SW480 (cell line): ENCODE measurements at places on chromosomes 4 and X.

DNA sequence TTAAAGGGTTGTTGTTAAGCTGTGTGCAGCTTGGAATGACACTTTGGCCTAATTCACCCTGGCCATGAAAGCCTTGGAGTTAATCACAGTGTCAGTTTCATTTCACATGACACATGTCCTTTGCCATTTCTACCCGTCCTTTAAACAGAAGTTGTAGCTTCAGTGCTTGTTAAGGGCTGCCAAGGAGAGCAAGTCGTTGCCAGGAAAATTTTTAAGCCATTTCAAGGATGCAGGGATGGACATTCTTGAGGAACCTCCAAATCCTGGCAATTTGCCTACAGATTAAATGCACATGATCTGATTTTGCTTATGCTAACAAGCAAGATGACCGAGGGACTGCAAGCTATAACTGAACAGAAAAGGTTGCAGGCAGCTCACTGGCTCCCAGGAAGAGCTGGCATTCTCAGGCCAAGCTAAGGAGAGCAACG lies 40.5 kb downstream of the SETD7 start:
- no peak for DNase-seq

DNA sequence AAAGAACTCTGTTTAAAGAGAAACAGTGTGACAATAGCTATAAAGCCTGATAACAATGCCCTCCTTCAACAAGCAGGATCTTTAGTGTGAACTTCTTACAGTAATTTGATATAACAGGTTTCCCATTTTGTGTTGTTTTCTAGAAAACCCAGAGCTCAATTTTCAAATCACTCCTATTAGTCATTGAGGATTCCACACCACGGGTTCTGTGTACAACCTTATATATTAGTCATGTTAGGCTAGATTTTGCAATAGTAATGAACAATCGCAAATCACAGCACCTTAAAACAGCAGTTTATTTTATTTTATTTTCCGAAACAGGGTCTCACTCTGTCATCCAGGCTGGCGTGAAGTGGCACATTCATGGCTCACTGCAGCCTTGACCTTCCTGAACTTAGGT lies 1020.9 kb upstream of the INTU start:
- DNase-seq: no peak

DNA sequence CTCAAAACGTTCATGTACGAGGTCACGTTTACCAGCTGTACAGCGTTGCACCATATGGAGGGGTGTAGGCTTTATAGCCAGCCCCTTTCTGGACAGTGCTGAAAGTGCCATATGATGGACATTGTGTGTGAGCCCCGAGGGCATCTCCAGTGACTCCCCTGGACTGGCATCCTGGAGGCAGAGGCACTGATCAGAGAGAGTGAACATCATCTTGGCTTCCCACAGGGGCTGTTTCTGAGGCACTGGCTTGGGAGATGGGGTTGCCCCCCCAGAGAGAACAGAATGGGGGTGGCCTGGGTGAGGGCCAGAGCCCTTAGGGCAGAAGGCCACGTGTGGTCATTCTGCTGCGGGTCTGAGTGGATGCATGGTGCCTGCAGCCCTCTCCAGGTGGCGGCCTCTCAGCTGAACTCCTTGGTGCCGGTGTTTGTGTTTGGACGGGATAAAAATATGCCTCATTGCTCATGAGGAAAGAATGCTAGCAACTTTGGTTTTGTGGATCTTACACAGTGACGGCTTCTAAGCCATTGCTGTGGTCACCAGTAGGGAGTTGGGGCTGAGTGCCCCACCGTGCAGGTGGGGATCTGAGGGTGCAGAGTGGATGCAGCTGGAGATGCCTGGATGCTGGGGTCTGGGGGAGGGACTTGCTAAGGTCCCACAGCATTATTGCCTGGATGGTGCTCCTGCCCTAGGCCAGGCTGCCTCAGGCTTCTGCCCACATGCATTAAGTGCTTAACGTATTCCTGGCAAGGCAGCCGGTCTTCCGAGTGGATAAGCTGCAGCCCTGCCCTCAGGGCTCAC lies 3.4 kb downstream of the WFS1 start:
- DNase-seq: peak; percentile 64

DNA sequence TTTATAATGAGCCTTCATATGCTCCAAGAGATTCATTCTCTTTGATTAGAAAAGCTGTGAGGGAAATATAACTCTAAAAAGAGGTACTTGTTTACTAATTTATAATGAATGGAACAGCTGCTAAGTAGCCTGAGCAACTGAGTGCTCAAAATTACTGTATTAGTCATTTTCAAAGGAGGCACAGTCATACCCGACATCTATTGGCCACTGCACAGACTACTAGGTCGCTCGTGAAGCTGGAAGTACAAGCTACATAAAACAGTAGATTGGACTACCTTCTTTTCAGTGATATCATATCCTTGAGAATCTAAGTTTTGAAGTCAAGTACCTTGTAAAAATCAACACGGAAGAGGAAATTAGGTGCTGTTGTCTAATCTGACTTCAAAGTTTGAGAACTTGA lies 52.0 kb upstream of the GLRB start:
- DNase-seq: no peak

- no peak for DNase-seq
These were observed 207.1 kb downstream of the TRAM1L1 start for GRCh38 chr4:116878280-116878679.

DNA sequence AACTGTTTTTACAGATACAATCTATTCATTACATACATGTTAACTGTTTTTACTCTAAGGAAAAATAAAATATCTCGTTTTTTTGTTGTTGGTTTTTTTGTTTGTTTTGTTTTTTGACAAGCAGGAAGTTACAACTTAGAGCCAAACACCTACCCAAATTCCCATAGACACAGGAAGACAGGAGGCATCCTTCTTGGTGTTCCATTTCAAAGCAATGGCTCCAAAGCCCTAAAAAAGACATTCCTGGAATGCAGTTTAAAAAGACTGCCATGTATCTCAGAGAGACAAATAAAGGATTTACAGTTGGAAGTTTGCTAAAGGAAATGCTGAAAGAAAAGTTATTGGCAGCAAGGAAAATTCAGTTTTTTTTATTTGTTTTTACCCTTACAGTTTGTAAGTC lies 16.7 kb downstream of the ETFDH start:
- DNase-seq: no peak

DNA sequence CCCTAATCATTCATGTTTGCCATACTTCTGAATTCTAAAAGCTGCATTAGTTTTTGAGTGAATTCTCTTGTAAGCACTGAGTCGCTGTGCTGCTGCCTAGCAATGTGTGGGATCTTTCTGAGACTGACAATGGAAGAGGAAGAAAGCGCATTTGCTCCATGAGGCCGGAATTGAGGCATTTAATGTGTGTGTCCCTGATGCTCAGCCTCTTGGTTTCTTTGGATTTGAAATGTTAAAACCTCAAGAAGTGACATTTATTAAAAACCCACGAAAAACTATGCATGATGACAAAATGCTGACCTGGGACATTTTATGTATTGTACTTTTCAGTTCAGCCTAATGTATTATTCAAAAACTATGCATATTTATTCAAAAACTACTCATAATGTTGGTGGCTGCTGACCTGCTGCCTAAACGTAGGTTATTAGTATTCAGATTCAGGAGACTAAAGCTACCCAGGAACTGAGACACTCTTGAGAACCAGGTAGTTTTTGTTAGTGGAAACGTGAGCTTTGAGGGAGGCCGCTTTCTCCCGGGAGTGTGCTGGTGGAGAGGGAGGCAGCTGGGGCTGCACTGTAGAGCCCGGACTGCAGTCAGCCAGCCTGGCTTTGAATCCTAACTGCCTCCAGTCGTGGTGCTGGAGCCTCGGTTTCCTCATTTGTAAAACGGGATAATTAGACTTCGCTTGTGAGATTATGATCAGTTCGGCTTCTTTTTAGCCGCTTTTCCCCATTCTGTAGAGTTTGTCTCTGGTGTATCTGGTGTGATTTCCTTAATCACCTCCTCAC lies 11.3 kb downstream of the RGS12 start:
- DNase-seq: no peak

DNA sequence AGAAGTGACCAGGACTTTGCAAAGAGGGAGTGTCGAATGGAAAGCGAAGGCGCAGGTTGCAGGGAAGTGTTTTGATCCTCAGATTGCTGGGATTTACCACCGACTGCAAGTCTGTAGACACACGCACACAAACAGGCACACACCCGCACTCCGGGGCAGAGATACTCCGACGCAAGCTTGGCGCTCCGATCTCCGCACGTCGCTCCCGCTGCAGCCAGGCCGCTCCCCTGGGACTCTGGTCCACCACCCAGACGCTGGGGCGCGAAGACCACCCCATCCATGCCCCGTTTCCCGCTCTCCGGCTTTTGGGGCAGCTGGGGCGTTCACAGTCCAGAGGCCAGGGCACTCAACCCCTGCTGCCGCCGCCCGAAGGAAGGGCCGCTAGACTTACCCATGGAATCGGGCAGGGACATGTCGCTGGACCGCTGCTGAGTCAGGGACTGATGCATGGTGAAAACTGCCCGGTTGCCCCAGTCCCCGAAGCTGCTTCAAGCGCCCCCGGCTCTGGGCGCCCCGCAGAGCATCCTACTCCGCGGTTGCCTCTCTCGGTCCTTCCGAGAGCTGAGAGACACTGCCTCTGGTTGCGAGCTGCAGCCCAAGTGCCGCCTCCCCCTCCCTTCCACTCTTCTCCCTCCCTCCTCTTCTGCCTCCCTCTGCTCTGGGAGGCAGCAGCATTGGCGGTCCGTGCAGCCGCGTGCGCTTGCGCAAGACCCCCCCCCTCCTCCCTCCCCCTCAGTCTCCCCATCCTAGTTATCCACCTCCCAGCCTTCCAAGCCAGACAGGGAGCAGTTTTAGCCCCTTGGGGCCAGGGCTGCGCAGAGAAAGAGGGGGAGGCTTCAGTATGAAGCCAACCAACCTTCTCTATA lies at the start of gene TMEM255A:
Gene TMEM255A, minus strand, starts transcription at position 601 of the 866 bp plus-strand sequence. Its CDS starts 152 bp downstream, at position 449.
- DNase-seq: no peak

- DNase-seq: no peak
These were observed 873.4 kb upstream of the LCORL start for GRCh38 chr4:18894928-18895327.

- no peak for DNase-seq
These were observed 34.4 kb downstream of the FAM13A start for GRCh38 chr4:89022426-89023128.

GRCh38 chr4:99144587-99144986 lies 490 bp upstream of the ADH4 start:
- no peak for DNase-seq

GRCh38 chr4:82501154-82501442 lies 60.7 kb downstream of the TMEM150C start:
- no peak for DNase-seq

DNA sequence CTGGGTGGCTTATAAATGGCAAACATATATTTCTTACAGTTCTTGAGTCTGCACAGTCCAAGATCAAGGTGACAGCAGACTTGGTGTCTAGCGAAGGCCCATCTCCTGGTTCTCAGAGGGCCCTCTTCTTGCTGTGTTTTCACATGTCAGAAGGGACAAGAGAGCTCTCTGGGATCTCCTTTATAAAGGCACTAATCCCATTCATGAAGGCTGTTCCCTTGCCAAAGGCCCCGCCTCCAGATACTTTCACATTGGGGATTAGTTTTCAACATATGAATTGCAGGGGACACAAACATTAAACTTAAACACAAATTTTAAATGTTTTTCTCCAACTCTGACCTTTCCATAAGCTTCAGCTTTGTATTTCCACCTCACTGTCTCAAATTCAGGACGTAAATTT lies 1135.0 kb upstream of the TENM3 start:
- no peak for DNase-seq

DNA sequence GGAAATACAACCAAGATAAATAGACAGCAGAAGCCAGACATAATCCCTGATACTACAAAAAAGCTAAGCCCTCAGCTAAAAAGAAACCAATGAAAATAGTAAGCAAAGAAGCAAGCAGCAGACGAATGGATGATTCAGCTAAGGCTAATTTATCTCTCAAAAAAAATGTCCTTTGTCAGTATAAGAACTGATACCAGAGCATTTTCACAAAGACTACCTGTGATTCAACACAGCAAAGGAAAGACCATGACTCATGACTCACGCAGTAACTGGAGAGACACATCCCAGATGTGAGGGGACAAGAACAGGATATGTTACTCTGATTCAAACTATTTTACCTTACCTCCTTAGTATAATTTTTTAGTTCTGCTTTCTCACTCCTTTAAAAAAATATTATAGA lies 22.7 kb upstream of the TMPRSS11F start:
- peak; percentile 5 for DNase-seq

GRCh38 chr4:8362483-8362882 lies 78.0 kb downstream of the ACOX3 start:
- no peak for DNase-seq

- no peak for DNase-seq
These were observed 63.4 kb upstream of the PDE5A start for GRCh38 chr4:119692001-119692400.

- DNase-seq: no peak
These were observed 78.2 kb downstream of the COL4A6 start for GRCh38 chrX:108359806-108360602.
